ENCODE measurements at places on chromosomes 11 and 22. TPM values are rescaled to one million over a fixed set of nuclear protein-coding genes. Genes with fewer than 3 reads are reported as not detected.

ADAMTS8 gene
- polyA plus RNA-seq: 4.0 TPM

APOBEC3F gene
- polyA plus RNA-seq: 24.2 TPM

AIFM3 gene
- 0.67 TPM for polyA plus RNA-seq

SMIM35 gene
- polyA plus RNA-seq: not detected

LIF gene
- polyA plus RNA-seq: 1.7 TPM

LRRC10B gene
- 0.65 TPM for polyA plus RNA-seq

TESMIN gene
- polyA plus RNA-seq: 17.1 TPM

SLN gene
- 3.1 TPM for polyA plus RNA-seq

CD3D gene
- polyA plus RNA-seq: not detected

PHOX2A gene
- polyA plus RNA-seq: not detected

MMP10 gene
- not detected for polyA plus RNA-seq

OR2AT4 gene
- not detected for polyA plus RNA-seq

KCNE3 gene
- polyA plus RNA-seq: 0.33 TPM
